ENCODE measurements at places on chromosomes 2 and 18.

- no peak for DNase-seq
- no peak overlapping the region for H3K27ac ChIP-seq
- no peaks in the 10 kb centered on the region for H3K27me3 ChIP-seq
- H3K4me3 ChIP-seq, result no peak overlapping the region
- no peaks in the 10 kb centered on the region for H3K4me1 ChIP-seq
Measured at GRCh38 chr2:59885541-59885940, 667.9 kb downstream of the BCL11A start.

DNA sequence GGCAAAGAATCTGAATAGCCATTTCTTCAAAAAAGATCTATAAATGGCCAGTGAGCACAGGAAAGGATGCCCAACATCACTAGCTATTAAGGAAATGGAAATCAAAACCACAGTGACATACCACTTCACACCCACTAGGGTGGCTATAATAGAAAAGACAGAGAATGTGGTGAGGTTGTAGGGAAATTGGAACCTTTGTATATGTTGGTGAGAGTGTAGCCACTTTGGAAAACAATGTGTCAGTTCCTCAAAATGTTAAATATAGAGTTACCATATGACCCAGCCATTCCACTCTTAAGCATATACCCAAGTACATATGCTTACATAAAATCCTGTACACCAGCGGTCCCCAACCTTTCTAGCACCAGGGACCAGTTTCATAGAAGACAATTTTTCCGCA is 152.8 kb downstream of the SMAD2 start:
- no peaks in the 10 kb centered on the region for H3K27me3 ChIP-seq
- H3K27ac ChIP-seq, result no peak overlapping the region
- no peak overlapping the region for H3K4me3 ChIP-seq
- DNase-seq, result no peak
- no peaks in the 10 kb centered on the region for H3K4me1 ChIP-seq
- no peaks in the 10 kb centered on the region for H3K36me3 ChIP-seq

GRCh38 chr2:198374375-198375082 is 570.1 kb downstream of the PLCL1 start:
- H3K27me3 ChIP-seq, result no peaks in the 10 kb centered on the region
- no peaks in the 10 kb centered on the region for H3K4me1 ChIP-seq
- no peak overlapping the region for H3K4me3 ChIP-seq
- H3K36me3 ChIP-seq, result no peaks in the 10 kb centered on the region
- no peak for DNase-seq
- H3K27ac ChIP-seq, result no peak overlapping the region

DNA sequence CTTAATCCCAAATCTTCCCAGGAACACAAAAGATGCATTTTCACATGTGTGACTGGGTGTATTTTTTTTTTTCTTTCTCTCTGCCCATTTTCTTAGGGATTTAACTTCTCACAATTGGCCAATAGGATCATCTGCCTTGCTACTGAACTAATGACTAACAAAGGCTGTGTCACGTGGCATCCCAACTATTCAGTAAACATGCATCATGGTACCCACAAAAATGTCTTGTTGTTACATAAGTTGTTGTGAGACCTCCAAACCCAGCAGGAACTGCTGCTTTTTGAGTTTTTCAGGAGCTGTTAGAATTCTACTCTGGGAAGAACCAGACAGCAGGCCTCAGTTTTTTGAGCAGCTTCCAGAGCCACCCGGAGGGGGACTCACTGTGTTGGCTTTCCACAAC is 31.9 kb downstream of the GAD1 start:
- no peaks in the 10 kb centered on the region for H3K27me3 ChIP-seq
- no peaks in the 10 kb centered on the region for H3K4me1 ChIP-seq
- H3K4me3 ChIP-seq, result no peak overlapping the region
- no peak overlapping the region for H3K27ac ChIP-seq
- no peaks in the 10 kb centered on the region for H3K36me3 ChIP-seq
- no peak for DNase-seq

GRCh38 chr18:70261141-70261788 is 27.6 kb upstream of the SOCS6 start:
- no peaks in the 10 kb centered on the region for H3K27me3 ChIP-seq
- H3K36me3 ChIP-seq, result no peaks in the 10 kb centered on the region
- H3K4me3 ChIP-seq, result no peak overlapping the region
- H3K4me1 ChIP-seq, result no peaks in the 10 kb centered on the region

DNA sequence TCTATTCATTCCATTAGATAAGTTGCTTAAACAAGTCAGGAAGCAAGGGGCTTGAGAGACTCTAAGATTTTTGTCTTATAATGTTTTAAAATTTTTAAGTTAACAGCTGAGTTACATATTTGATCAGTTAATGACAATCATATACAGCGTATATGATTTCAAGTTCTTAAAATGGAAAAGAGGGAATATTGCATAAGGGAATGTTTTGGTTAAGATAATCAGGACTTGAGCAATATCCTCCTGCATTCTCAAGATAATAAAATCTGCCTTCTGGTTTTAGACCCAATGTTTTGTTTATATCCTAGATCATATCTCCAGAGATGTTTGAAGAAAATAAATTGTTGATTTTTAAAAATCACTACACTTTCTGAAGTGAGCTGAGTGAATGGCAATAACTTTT is 13.4 kb upstream of the DYNC1I2 start:
- no peak overlapping the region for H3K4me3 ChIP-seq
- H3K27me3 ChIP-seq, result no peaks in the 10 kb centered on the region
- no peaks in the 10 kb centered on the region for H3K36me3 ChIP-seq
- no peak for DNase-seq

GRCh38 chr2:68060652-68061051 is 2.2 kb downstream of the C1D start:
- H3K36me3 ChIP-seq, result no peaks in the 10 kb centered on the region
- no peaks in the 10 kb centered on the region for H3K27me3 ChIP-seq
- DNase-seq, result no peak
- H3K4me1 ChIP-seq, result peaks cover 53% of the 10 kb centered on the region
- no peak overlapping the region for H3K4me3 ChIP-seq

DNA sequence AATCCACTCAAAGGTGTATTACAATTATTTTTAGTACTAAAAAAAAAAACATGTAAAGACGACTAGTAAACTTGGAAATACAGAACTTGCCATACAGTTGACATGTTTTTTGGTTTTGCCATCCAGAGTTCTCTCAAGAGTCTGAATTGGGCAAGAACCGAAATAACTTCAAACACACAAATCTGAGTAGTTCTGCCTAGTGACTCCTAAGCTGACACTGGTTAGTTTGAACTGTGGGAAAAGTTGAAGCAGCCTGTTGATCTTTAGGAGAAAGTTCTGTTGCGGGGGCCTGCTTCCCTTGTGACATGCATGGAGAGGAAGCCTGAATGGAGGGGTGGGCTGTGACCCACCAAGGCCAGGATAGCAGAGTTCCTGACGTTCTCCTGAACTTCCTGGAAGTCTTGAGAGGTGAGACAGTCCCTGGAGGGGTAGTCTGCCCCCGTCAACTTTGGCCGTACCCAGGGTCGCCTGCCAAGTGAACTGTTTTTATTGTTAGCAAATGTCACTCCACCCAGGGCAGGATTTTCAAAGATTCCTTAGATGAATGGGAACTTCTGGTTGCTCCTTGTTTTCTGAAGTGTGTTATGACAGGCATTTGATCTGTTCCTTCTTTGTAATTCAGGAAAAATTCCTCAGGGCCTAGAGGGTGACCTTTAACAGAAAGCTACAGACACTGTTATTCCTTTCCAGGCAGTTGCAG is 85.6 kb upstream of the SPTBN1 start:
- peaks cover 21% of the 10 kb centered on the region for H3K4me1 ChIP-seq
- H3K36me3 ChIP-seq, result no peaks in the 10 kb centered on the region
- peak overlapping the region; percentile 55 for H3K27ac ChIP-seq
- no peak overlapping the region for H3K4me3 ChIP-seq
- H3K27me3 ChIP-seq, result no peaks in the 10 kb centered on the region

GRCh38 chr2:178193496-178193822 is 853 bp upstream of the OSBPL6 start:
- H3K27ac ChIP-seq, result peak overlapping the region; percentile 81
- H3K4me3 ChIP-seq, result peak overlapping the region; percentile 73
- H3K4me1 ChIP-seq, result peaks cover 13% of the 10 kb centered on the region
- no peaks in the 10 kb centered on the region for H3K36me3 ChIP-seq

DNA sequence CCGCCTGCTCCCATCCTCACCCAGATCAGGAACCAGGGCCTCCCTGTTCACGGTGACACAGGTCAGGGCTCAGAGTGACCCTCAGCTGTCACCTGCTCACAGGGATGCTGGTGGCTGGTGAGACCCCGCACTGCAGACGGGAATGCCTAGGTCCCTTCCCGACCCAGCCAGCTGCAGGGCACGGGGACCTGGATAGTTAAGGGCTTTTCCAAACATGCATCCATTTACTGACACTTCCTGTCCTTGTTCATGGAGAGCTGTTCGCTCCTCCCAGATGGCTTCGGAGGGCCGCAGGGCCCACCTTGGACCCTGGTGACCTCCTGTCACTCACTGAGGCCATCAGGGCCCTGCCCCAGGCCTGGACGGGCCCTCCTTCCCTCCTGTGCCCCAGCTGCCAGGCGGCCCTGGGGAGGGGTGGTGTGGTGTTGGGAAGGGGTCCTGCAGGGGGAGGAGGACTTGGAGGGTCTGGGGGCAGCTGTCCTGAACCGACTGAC is 31.7 kb downstream of the GPC1 start:
- peak; percentile 85 for DNase-seq
- no peaks in the 10 kb centered on the region for H3K4me1 ChIP-seq
- no peak overlapping the region for H3K27ac ChIP-seq
- no peaks in the 10 kb centered on the region for H3K27me3 ChIP-seq
- no peak overlapping the region for H3K4me3 ChIP-seq
- peaks cover 15% of the 10 kb centered on the region for H3K36me3 ChIP-seq

DNA sequence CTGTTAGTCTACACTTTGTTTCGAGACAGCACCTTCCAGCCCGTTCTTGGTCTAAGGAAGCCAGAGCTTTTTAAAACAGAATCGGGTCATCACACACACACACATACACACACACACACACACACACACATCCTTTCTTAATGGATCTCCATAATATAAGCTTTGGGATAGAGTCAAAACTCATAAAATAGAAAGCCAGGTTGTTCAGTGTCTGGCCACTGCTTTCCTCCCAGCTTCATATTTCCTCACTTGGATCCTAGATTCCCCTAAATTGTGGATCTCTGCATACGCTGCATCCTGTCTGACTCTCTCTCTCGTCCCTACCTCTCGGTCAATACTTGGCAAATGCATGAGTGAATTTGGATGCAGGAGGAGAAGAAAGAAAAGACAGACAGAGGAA is 120.5 kb upstream of the SLC14A2 start:
- H3K36me3 ChIP-seq, result no peaks in the 10 kb centered on the region
- no peak for DNase-seq
- no peaks in the 10 kb centered on the region for H3K4me1 ChIP-seq
- H3K27me3 ChIP-seq, result no peaks in the 10 kb centered on the region
- no peak overlapping the region for H3K4me3 ChIP-seq

- H3K27ac ChIP-seq, result no peak overlapping the region
- H3K4me3 ChIP-seq, result no peak overlapping the region
- H3K36me3 ChIP-seq, result no peaks in the 10 kb centered on the region
- no peaks in the 10 kb centered on the region for H3K27me3 ChIP-seq
Measured at GRCh38 chr2:159683817-159684216, 28.5 kb upstream of the MARCHF7 start.

- no peaks in the 10 kb centered on the region for H3K4me1 ChIP-seq
- no peaks in the 10 kb centered on the region for H3K36me3 ChIP-seq
- H3K27ac ChIP-seq, result no peak overlapping the region
- H3K27me3 ChIP-seq, result no peaks in the 10 kb centered on the region
Measured at GRCh38 chr2:110904779-110905148, 172.4 kb downstream of the ACOXL start.

DNA sequence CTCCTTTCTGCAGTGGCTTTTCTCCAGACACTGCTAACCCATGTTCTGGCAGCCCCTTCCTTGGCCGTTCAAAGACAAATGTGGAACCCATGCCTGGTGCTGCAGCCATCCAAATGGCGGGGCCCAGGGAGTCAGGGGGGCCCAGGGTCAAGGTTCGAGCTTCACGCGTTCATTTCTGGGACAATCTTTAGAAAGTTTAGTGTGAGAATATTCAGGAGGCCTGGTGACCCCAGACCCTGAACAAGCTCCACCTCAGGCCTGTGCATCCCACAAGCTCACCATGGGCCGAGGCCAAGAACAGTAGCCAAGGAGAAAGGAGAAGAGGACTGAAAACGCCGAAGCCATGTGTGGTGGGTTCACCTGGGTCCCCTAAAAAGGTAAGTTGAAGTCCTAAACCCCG is 54.4 kb downstream of the ANKMY1 start:
- no peaks in the 10 kb centered on the region for H3K4me1 ChIP-seq
- H3K27ac ChIP-seq, result no peak overlapping the region
- no peaks in the 10 kb centered on the region for H3K27me3 ChIP-seq
- H3K36me3 ChIP-seq, result no peaks in the 10 kb centered on the region

GRCh38 chr2:104852090-104852666 is 1.7 kb upstream of the POU3F3 start:
- H3K4me3 ChIP-seq, result peak overlapping the region; percentile 40
- no peak overlapping the region for H3K27ac ChIP-seq
- H3K36me3 ChIP-seq, result no peaks in the 10 kb centered on the region
- H3K4me1 ChIP-seq, result peaks cover 31% of the 10 kb centered on the region
- peaks cover 24% of the 10 kb centered on the region for H3K27me3 ChIP-seq

DNA sequence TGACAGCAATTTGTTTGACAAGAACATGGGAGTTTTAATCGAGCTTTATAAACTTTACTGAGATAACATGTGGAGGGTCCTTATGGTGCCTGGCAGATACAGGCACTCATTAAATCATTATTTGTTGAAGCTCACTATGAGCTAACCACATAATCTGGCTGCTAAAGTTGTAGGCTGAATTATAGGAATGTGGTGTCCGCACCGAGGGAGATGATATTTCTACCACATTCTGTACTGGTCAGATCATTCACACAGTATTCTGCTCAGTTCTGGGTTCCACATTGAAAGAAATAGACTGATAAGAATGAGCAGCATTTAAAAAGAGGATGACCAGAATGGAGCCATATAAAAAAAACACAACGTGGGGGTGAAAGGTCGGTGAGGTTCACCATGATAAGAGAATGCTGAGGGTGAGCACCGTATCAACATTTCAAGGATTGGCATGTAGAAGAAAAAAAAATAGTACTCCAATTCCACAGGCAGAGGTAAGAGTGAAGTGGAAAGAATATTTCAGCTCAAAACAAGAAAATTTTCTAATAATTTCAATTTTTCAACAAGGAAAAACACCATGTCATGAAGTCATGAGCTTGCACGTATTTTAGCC is 54.4 kb downstream of the TMEFF2 start:
- H3K4me1 ChIP-seq, result no peaks in the 10 kb centered on the region
- no peaks in the 10 kb centered on the region for H3K36me3 ChIP-seq
- no peak for DNase-seq
- H3K27ac ChIP-seq, result no peak overlapping the region
- no peak overlapping the region for H3K4me3 ChIP-seq
- no peaks in the 10 kb centered on the region for H3K27me3 ChIP-seq

GRCh38 chr2:180707884-180708205 is 272.6 kb upstream of the UBE2E3 start:
- no peak overlapping the region for H3K27ac ChIP-seq
- H3K36me3 ChIP-seq, result no peaks in the 10 kb centered on the region
- H3K4me1 ChIP-seq, result no peaks in the 10 kb centered on the region
- DNase-seq, result no peak
- H3K4me3 ChIP-seq, result no peak overlapping the region
- no peaks in the 10 kb centered on the region for H3K27me3 ChIP-seq

- H3K4me1 ChIP-seq, result no peaks in the 10 kb centered on the region
- H3K27me3 ChIP-seq, result no peaks in the 10 kb centered on the region
- no peaks in the 10 kb centered on the region for H3K36me3 ChIP-seq
- no peak for DNase-seq
- no peak overlapping the region for H3K27ac ChIP-seq
Measured at GRCh38 chr2:44470151-44470550, 108.4 kb downstream of the CAMKMT start.

Measured in vagina (tissue), 2 donors.